ELR (cell line): ENCODE measurements at places on chromosomes 12 and 14.

DNA sequence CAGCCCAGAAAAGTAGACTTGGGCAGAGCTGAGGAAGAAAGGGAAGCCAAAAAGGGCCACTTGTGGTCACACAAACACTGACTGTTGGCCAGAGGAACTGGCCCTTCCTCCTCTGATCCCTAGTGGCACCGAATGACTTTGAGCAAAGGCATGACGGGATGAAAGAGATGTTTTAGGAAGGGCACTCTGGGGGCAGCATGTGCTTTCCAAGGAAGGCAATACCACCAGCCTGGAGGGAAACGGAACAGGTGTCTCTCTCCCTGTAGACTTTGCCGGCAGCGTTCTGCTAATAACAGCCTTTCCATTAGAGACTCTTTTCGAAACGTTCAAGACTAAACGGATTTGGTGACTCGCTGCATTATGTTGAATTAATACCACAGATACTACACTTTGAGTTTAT, 12.3 kb upstream of the FBXO21 start:
- no peak for DNase-seq

DNA sequence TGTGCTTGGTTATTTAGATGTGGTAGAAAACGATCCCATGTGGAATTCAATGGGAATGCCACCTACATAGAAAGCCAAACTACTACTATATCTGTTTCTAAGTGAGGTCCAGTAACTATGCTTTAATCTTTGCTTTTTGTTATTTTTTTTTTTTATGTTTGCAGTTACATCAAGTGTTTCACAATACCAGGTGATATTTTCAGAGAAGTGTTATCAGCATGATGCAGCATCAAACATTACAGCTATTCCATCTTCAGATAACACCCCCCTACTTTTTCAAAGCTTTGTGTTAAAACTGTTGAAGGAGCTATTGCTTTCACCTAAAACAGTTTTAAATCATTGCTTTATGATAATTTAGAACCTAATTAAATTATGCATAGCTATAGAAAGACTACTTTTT, 163.8 kb upstream of the SLC16A7 start:
- no peak for DNase-seq

DNA sequence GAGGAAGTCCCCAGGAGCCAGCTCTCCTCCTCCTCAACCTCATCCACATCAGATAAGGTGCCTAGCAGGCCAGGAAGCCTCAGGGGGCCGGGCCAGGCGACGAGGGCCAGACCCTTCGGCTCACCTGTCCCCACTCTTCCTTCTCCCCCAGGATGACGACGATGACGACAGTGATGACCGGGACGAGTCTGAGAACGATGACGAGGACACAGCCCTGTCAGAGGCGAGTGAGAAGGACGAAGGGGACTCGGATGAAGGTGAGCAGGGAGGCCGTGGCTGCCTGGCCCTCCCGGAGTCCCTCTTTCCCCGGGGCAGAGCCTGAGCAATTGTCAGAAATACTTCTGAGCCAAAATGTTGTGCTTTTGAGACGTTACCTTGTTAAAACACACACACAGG, 13.8 kb downstream of the SETD1B start:
- no peak for DNase-seq

DNA sequence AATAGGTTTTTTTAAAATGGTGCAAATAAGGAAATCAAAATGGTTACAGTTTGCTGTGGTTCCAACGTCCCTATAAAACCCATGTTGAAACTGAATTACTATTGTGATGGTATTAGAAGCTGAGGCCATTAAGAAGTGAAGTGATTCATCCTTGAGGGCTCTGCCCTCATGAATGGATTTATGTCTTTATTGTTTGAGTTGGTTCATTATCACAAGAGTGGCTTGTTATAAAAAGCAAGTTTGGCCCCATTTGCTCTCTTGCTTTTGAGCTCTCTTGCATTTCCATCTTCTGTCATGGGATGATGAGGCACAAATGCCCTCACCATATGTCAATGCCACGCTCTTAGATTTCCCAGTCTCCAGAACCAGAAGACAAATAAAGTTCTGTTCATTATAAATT, 62.3 kb downstream of the PRKD1 start:
- DNase-seq, result no peak

GRCh38 chr12:104048811-104049210, 1.2 kb downstream of the GLT8D2 start:
- no peak for DNase-seq

DNA sequence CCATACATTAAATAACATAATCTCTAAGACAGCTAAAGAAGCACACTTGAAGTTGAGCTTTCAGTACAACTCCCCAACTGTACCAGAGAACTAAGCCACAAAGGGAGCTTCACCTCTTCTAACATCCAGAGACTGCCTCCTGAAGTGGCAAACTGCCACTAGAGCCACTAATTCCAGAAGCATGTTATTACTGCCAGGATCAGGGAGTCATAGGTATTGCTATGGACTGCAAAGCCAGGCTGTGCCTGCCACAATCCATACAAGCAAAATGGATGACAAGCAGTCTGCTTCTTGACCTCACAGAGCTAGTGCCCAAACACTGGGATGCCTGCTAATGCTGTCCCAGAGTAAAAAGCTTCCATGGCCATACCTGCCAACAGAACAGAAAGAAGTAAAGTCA, 160.1 kb downstream of the STXBP6 start:
- DNase-seq, result no peak
